BJ (cell line): ENCODE measurements at places on chromosomes 5 and 9.

GRCh38 chr5:146873186-146873917 lies 5.2 kb downstream of the PPP2R2B start:
- peak; percentile 10 for DNase-seq

DNA sequence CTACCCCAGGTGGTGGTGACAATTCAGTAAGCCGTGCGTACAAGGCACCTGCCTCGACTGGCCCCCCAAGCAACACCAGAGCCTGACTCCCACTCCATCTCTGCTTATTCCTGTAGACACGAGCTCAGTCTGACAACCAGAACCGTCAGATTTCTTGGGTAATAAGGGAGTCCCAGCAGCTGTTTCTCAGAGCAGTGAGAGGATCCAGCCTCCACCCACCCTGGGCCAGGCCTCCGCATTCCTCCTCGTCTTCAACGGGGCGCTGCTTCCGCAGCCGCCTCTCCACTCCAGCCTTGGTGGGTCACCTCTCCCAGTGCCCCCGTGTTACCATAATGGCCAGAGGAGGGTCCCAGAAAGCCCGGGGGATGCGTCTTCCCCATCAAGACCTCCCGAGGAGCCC lies 27.7 kb upstream of the GFPT2 start:
- DNase-seq, result no peak

DNA sequence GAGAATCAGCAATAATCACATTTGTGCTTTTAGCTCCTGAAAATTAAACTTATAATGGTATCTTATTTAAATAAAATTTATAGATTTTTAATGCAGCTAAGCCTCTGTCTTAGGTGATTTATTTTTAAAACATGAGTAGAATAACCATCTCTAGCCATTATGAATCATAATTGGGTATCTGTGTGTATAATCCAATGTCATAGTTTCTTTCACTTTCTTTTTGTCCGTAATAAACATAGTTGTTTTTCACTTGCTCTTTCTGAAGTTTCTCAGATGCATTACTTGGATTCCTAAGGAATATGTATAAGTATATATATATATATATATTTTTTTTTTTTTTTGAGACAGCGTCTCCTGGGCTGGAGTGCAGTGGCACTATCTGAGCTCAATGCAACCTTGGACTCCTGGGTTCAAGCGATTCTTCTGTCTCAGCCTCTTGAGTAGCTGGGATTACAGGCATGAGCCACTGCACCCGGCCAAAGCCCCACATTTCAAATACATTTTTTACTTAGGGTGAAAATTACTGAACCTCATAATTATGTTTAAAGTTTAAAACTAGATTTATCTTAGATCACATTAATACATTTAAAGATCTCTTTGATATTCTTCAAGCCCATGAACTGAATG lies 377.1 kb downstream of the PRDM9 start:
- no peak for DNase-seq

DNA sequence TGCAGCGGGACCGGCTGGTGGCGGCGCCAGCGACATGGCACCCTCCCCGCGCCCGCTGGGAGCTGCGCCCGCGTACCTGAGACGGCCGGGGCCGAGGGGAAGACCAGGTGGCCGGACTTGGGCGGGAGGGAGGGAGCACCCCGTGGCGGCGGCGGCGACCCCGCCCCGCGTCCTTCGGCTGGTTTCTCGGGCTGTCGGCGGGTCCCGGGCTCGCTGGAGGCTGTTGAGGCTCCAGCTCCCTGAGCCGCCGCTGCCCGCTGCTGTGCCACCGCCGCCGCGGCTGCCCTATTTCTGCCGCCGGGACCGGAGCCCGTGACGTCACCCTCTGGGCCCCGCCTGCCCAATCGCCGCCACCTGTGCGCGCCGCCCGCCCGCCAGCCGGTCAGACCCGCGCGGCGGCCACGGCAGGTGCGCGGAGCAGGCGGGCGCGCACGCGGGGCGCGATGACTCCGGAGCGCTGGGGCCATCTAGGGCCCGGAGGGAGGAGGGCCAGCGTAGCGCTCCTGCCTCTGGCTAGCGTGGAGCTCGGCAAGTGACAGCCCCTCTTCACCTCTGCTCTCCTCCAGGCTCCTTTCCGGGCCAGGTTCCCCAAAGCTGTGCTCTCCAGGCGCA lies at the start of gene FSTL4:
FSTL4 (minus strand) TSS at position 293 of the 612 bp plus-strand sequence.
- no peak for DNase-seq

GRCh38 chr9:33375238-33375840 lies 27.0 kb downstream of the AQP7 start:
- DNase-seq, result no peak

DNA sequence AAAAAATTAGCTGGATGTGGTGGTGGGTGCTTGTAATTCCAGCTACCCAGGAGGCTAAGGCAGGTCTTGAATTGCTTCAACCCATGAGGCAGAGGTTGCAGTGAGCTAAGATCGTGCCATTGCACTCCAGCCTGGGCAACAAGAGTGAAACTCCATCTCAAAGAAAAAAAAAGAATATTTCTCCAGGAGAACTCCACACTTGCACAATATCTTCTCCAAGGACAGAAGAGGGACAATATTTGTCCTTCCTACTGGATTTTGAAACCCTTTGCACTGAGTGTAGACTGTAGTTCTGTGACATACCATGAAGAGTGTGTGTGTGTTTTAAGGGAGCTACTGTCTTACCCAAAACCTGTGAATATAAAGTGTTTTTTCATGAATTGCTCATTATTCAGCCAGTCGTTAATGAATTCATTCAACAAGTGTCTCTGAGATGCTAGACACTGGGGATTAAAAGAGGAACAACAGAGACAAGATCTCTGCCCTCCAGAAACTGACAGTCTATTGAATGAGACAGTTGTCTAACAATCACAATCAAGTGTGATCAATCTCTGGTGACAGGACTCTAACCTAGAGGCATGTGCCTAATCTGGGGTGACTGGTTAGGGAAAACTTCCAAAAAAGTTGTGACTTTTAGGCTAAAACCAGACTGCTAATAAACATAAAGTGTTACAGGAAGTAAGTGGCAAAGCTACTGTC lies 9.8 kb upstream of the UBE2D2 start:
- no peak for DNase-seq

DNA sequence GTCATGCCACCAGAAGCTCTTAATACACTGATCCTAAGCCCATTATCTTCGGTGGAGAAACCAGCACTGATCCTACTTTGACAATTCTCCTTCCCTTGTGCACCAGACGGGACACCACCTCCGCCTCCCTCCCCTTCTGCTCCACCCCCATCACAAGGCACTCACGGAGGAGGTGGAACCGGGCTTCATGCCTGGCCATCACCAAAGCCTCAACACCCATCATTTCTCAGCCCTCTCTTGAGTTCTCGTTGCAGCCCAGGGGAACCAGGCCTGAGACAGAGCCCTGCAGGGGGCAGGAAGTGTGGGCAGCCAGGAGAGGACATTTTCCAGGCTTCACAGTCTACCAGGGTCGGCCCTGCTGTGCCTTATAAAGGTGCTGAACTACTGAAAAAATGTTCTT lies 160.5 kb downstream of the GOLPH3 start:
- no peak for DNase-seq

- DNase-seq, result no peak
Measured at GRCh38 chr5:179534431-179534830, 15.9 kb upstream of the RUFY1 start.

- DNase-seq, result no peak
Measured at GRCh38 chr5:130350131-130350530, 445.9 kb downstream of the CHSY3 start.
